ENCODE measurements at places on chromosomes 6 and 20.
A peak's percentile ranks its signal among the peaks of the same experiment; 100 is the strongest.

DNA sequence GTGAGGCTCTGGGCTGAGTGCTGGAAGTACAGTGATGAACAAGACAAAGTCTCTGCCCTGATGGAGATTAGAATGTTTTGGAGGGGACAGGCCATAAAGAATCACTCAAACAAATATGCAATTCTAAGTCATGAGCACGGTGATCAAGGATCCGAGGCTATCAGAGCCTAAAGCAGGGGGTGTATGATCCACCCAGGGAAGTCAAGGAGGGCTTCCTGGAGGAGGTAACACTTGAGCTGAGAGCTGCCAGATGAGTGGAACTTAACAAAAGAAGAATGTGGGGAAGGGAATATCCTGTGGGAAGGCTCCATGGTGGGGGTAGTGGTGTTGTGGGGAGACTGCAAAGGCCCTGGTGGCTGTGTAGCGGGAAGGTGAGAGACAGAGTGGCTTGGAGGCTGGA lies 12.2 kb downstream of the BPIFB4 start:
- no peak for DNase-seq

DNA sequence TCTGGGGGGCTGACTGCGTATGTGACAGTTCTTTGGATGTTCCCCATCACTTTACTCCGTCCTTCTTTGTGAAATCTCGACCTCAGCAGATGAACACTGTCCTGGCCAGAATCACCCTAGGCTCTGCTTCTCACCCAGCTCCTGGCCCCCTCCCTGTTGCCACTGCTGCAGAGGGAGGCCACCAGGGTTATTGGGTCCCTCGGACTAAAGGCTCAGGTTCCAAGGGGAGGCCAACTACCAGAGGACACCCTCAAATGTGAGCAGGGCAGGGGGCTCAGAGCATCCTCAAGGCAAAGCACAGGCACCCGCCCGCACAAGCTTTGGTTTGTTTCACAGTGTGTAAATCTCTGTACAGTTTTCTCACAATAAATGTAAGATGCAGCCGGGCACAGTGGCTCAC lies 269.9 kb downstream of the UST start:
- no peak for DNase-seq

GRCh38 chr20:56060486-56060885 lies 55.2 kb upstream of the CBLN4 start:
- no peak for DNase-seq

DNA sequence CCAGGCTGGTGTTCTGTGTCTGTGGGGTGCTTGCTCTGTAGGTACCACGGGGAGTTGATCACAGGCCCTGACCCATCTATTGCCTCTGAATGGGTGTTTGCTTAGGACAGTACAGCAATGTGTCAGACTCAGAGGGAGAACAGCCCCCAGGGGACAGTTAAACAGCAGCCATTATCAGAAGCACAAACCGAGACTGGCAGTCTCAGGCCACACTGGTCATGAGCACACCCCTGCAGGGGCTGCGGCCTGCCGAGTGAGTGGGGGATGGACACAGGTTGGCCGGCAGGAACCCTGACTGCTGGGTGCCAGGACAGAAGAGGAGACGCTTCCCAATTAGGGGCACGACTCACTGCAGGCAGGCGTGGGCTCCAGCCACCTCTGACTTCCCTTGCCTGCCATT lies 395.6 kb downstream of the CDH4 start:
- no peak for DNase-seq

GRCh38 chr6:99296261-99296660 lies 53.2 kb downstream of the FAXC start:
- DNase-seq = no peak

GRCh38 chr20:59836767-59837166 lies 96.7 kb downstream of the SYCP2 start:
- DNase-seq = peak; percentile 26

DNA sequence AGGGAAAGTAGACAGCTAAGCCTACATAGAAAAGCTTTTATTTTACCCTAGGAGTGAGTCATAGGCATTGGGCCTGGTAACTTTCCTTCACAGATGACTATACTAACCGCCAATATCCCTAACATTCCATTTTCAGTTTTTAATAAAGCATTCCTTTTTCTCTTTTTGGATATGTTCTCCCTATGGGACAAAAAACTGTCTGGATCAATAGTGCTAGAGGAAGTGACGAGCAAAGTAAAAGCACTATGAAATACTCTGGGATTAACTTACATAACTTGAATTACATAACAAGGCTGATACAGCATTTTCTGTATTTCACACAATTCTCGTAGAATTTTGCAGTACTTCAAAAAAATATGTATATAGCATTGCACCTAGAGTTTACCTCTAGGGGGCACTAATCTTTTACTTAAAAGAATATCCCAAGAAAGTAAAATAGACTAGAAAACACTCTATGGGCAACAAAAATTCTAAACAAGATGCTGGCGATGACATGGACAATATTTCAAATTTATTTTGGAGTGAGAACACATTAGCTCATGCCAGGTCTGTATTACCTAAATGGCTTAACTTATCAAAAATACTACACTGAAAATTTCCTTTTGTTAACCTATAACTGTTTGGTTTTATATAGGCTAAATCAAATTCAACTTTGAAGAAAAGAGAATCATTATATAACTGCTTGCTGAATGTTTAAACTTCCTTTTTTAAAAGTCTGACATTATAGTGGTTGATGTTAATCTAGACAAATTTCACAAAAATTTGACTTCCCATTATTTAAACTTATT lies 66.3 kb upstream of the DST start:
- DNase-seq = peak; percentile 68

DNA sequence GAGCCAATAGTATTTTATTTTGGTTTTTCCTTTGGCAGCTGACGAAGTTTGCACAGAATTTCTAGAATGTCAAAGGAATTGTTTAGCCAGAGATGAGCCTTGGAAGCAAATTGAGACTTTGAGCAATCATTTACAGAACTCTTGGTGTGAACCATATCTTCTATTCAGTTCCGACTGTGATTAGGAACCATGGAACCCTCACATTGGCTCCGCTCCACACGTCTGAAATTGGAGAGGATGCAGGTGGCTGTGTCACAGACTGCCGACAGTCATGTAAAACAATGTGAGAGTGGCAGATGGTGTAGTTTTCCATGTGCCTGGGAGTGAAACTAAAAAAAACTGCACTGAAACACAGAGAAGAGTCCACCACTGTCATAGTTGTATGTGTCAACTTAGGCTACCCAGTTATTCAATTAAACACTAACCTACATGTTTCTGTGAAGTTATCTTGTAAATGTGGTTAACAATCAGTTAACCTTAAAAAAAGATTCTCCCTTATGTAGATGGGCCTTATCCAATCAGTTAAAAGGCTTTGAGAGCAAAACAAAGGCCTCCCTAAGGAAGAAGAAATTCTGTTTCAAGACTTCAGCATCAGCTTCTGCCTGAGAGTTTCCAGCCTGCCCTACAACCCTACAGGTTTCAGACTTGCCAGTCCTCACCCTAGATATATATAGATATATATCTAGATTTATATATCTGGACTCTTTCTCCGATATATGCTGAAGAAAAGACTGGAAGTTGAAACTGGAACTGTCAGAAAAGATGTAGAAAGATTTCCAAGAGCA lies 3.3 kb upstream of the HMGN4 start:
- no peak for DNase-seq

DNA sequence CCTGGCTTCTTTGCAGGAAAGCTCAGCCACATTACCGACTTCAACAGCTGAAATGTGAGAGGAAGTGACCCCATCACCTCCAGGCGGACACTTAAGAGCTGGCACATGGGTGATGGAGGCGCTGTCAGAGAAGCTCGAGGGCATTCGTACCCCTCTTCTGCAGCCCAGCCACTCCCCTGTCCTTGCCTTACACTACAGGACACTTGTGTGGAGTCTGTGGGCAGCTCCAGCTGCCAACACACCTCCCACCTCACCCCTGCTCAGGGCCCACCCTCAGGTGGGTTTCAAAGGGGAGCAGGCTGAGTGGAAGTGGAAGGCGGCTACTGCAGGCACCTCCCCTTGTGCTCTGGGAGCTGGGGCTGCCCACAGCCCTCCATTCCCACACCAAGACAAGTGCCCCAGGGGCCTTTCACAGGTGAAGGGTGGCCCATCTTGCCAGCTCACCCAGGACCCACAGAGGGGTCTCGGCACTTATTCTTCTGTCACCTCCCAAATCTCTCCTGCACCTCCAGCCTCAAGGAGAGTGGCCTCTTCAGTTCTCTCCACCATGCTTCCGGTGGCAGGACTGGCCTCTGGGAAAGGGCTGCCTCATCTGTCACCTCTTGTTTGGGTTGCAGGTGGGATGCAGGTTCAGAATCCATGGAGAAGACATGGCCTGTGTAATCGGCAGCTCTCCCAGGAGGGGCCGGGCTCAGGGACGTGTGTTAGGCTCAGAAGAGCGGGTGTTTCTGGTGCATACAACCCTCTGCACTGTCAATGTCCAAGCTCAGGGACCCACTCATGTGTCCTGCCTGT lies 49.8 kb downstream of the IRF4 start:
- no peak for DNase-seq

DNA sequence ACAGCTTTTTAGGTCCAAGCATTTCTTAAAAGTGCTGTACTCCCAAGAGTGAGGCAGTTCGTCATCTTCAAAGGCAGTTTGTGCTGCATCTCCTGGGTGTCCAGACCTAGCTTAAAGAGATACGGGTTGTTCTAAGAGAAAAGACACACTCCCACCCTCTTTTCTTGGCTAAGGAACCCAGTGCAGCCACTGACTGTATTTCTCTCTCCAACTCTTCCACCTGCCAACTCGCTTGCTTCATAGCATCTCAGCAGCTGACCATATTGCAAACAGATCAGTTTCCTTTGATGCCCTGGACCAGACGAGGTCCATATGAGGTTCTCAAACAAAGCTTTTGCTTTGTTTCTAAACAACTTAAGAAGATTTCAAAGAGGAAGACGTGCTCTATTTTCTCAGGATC lies 101.1 kb downstream of the ISM1 start:
- DNase-seq = no peak

DNA sequence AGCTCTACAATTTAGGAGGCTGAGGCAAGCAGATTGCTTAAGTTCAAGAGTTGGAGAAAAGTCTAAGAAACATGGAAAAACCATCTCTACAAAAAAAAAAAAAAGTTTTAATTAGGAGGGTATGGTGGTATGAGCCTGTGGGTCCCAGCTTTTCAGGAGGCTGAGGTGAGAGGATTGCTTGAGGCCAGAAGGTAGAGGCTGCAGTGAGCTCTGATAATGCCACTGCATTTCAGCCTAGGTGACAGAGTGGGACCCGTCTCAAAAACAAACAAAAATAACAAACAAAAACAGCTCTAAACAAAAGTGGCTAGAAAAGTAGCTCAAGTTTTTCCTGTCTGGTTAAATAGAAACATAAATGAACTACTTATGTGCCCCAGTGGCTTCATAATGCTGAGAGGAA lies 2133.6 kb upstream of the DEFB115 start:
- DNase-seq = no peak

- DNase-seq = peak; percentile 84
Measured at GRCh38 chr6:156949376-156949775, 172.2 kb downstream of the ARID1B start.

DNA sequence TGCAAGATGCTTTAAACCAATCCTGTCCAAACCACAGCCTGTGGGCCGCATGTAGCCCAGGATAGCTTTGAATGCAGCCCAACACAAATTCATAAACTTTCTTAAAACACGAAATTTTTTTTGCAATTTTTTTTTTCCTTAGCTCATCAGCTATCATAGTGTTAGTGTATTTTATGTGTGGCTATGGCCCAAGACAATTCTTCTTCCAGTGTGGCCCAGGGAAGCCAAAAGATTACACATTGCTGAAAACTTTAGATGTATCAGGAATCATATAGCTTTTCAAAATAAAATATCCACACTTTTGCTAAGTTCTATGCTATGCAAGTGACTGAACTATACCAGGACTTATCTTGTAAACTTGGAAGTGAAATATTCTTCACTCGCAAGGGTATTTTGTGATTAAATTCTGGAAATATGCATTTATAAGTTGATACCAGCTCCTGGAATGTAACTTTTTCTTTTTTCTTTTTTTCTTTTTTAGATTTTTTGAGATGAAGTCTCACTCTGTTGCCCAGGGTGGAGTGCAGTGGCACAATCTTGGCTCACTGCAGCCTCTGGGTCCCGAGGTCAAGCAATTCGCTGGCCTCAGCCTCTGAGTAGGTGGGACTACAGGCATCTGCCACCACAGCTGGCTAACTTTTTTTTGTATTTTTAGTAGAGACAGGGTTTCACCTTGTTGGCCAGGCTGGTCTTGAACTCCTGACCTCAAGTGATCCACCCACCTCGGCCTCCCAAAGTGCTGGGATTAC lies 49.8 kb downstream of the MTHFD1L start:
- DNase-seq = no peak

GRCh38 chr20:34978092-34978744 lies 22.6 kb downstream of the MYH7B start:
- no peak for DNase-seq

DNA sequence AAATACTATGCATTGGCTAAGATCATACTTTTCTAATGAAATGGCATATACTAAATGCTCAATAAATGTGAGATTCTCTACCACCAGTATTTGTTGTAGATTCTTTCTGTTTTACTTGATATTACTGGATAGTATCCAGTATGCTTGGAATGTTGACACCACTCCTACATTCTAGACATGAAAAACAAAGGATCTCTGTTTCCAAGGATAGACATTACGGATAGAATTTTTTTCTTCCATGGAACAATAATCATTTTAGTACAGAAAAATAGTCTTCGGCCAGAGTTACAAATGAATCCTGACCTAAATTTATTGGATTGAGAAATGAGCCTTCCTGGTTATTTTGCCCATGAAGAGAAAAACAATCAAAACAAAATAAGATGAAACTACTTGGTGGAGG lies 258.2 kb upstream of the NT5E start:
- no peak for DNase-seq

DNA sequence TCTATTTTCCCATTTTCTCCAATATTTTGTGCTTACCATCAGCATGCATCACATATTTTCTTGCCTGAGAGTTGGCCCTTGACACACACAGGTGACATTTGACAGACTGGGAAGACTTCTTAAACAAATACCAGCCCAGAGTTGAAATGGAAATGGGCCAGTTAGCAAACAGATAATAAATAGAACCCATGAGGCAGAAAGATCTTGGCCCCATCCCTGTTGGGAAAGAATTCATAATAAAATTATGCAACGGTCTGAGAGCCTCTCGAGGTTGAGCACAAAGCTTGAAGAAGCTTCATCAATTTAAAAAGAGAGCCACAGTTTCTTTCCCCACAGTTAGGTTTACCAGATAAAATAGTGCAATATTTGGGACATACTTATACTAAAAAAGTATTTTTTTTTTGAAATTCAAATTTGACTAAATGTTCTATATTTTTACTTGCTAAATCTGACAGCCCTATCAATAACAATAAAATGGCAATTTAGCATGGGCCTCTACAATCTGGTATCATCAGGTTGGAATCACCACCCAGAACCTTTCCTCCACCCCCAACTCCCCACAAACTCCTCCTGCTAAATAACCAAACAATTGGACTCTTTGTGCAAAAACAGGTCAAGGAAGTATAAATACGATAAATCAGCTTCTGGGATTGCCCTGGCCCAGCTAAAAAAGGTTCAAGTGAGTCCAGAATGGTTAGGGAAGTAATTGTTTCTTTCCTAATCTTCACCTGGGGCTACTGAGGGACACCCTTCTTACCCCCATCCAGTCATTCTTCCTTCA lies 129.8 kb downstream of the CD164 start:
- DNase-seq = no peak

- DNase-seq = no peak
Measured at GRCh38 chr6:84785671-84786070, 21.3 kb upstream of the TBX18 start.

GRCh38 chr6:112235956-112236355 lies 18.4 kb downstream of the LAMA4 start:
- peak; percentile 25 for DNase-seq

GRCh38 chr6:152263582-152263981 lies 373.6 kb downstream of the SYNE1 start:
- no peak for DNase-seq

Measured in mammary epithelial cell (primary cell).